B cell (primary cell): ENCODE measurements at places on chromosomes 16 and 17. TPM values are rescaled to one million over a fixed set of nuclear protein-coding genes. Genes with fewer than 3 reads are reported as not detected.

DNA sequence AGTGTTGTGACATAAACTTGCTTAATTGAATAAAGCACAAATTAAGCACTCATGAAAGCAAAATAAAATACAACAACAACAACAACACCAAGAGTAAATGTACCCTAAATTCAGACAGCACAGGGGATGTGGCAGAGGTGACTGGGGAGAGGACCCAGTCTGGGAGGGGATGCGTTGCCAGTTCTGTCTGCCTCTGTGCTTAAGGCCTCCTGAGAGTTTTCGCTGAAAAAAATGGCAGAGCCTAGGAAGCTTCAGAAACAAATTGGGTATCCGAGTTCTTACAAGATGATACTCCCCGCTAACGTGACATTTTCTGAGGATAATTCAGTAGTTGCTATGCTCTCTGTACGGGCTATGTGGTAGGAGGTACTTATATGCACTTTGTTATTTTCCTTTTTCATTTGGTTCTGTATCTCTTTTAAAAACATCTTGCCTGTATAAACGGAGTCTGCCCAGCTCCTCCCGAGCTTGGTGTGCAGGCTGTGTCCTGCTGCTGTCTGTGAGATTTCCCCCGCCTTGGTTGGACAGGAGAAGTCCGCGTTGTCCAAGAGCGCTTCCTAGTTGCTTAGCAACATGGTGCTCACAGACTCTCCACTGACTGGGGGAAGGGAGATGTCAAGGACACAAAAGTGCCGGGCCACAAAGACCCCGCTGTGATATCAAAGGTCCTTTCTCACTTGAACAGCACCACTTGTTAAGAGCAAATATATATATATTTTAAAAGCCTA lies 134.2 kb upstream of the CPHXL start:
- DNase-seq = no peak

- DNase-seq = no peak
Measured at GRCh38 chr16:64982581-64982980, 139.3 kb downstream of the CDH11 start.

DNA sequence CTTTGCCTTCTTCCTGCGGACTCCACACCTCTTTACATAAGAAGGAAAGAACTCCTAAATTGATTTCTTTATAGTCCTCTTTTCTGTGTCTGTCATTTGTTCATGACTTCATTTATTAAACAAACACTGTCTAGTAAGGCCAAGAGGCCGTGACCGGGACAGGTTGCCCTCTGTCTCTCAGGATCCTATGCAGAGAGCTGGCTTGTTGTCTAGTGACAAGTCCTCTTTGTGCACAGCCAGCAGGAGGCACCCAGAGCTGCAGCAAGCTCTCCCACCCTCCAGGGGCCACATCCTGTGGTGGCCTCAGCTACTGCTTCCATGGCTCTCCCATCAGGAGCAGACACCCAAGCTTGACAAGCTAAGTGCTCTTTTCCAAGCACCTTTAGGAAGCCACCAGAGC lies 50.6 kb downstream of the PLD6 start:
- DNase-seq = no peak

DNA sequence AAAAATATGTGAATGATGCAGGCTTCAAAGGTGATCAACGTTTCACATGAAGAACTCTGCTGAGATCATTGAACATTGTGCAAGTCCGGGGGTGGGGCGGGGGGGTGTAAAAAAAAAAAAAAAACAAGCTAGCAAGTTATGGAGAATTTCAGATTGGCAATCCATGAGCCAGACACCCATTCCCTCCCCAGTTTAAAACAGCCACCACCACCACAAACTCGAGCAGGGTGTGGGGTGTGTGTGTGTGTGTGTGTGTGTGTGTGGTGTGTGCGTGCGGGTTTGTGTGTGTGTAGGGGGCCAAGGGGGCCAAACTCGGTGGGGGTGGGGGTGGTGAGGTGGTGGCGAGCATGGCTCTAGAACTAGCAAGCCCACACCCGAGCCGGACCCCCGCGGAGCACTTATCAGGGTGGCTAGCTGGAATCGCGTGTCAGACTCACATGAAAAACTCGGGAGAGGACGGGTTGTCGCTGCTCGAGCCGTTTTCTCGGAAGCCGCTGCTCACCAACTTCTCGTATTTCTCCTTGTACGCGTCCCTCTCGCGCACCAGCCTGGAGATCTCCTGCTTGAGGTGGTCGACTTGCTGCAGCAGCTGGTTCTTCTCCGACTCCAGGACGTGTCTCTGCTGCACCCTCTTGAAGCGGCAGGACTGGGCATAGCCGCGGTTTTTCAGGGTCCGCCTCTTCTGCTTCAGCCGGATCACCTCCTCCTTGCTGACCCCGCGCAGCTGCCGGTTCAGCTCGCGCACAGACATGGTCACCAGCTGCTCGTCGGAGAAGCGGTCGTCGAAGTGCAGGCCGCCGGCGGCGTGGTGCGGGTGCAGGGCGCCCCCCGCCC lies 2.0 kb downstream of the MAF start:
- peak; percentile 56 for DNase-seq

GRCh38 chr16:72807245-72807644 lies 240.7 kb downstream of the ZFHX3 start:
- no peak for DNase-seq

GRCh38 chr16:69188236-69188549 lies 1.2 kb downstream of the SNTB2 start:
- DNase-seq = no peak

- DNase-seq = no peak
Measured at GRCh38 chr17:48384164-48384563, 45.9 kb downstream of the SKAP1 start.

DNA sequence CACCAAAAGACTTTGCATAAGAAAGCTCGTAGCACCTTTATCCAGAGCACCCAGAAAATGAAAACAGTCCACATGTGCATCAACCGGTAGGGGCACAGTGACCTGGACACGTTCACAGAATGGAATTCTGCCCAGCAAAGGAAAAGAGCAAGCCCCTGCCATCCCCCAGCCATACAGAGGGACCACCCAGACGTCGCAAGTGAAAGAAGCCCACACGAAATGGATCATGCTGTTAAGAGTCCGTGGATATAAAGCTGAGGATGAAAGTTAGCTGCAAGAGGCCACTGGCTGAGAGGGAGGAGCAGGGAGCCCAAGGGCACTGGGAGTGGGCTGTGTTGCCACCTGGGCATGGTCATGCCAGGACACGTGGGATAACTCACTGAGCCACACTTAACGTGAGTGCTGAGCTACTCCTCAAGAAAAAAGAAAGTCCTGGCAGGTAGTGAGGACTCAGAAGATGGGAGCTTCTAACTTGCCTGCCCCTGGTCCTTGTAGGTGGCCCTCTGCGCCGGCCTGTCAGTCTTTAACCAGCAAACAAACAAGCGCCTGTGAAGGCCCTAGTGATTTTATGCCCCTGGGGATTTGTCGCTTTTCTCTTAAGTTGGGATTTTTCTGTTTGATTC lies 190.7 kb downstream of the C16orf95 start:
- no peak for DNase-seq

DNA sequence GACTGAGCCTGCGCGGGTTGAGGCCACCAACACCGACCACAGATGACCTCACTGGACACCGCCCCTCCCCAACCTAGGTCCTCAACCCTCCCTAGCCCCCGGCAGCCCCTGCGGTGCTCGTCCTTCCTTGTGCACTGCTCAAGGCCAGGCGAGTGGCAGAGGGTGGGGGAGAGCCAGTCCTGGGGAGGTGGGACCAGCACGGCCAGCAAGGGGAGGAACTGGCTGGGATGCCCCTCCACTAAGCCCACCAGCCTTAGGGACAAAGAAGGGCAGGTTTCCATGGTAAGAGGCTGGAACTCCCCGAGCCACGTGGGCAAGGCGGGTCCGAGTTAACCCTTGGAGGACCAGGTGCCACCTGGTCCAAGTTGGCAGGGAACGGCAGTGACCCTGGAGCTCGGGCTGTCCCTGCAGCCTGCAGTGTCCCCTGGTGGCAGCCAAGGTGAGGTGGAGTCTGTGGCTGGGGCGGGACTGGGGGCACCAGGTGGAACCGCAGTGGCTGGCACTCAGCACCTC lies 9.2 kb downstream of the FSCN2 start:
- peak; percentile 77 for DNase-seq

- no peak for DNase-seq
Measured at GRCh38 chr16:77443357-77444146, 8.7 kb upstream of the ADAMTS18 start.

- DNase-seq = no peak
Measured at GRCh38 chr16:2190002-2190658, 6.3 kb downstream of the CASKIN1 start.

- peak; percentile 10 for DNase-seq
Measured at GRCh38 chr16:30353438-30354129, 1.5 kb downstream of the CD2BP2 start.

DNA sequence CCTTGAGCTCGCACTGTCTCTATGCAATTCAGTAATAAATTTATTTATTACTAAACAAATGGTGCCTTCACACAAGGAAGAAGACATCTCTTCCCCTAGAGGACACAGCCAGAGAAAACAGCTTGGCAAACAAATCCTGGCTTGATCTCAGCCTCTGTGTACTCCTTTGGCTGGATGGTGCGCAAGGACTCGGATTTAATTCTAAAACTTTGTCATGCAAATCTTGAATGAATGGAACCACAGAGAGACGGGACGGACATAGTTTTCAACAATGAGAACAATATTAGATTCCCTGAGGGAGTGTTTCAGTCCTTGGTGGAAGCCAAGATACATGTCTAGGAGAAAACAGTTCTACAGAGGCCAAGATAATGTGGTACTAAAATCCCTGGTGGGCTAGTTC lies 349.5 kb downstream of the NPIPA8 start:
- no peak for DNase-seq

DNA sequence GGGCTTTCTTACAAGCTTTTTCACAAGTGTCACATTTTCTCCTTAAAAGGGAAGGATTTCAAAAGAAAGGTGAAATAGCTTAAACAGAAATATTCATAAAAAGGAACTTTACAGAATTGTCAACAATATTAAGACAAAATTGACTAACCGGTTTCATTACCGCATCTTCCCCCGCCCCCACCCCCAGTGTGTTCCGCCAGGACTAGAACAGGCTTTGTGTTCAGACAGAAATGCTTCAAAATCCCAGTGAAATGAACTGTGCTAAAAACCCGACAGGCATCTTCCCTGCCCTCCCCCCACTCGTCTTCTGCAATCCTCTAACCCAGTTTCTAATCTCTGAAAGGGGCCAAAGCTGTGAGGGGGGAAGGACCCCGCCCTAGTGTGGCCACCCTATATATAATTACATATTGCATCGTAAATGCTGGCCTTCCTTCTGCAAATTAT lies 990 bp upstream of the ROGDI start:
- no peak for DNase-seq

GRCh38 chr16:51419768-51420167 lies 268.7 kb upstream of the SALL1 start:
- no peak for DNase-seq

DNA sequence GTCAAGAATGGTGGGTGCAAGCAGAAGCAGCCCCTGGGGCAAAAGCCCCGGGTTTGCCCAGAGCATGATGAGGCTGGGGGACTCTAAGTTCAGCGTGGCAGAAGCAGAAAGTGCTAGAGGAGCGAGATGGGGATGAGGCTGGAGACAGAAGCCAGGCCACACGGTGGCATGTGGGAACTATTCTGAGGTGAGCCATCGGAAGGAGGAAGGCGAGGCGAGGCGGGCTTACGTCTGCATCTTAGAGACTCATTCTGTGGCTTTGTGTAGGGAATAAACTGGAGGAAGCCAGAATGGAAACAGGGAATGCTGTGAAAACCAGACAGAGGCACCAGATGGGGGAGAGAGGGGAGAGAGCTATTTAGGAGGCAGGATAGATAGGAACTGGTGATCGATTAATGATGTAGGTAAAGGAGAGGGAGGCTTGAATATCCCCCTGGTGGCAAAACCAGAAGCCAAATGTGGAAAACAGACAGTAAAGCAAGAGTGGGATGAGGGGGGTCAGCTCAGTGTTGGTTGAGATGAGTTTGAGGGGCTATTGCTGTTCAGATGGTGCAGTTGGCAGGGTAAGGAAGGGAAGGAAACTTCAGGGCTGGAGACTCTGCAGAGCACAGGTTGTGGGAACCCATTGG lies 3.1 kb upstream of the TNFSF13 start:
- no peak for DNase-seq

Gene HSD11B2
- polyA plus RNA-seq = 0.06 and 0.09 TPM in 2 replicates

Gene ADAP2
- 8.5 and 166 TPM in 2 replicates for polyA plus RNA-seq

Gene CRAMP1
- 21.0 and 29.1 TPM in 2 replicates for polyA plus RNA-seq

Gene CDRT15L2
- not detected in 2 replicates for polyA plus RNA-seq

Gene GSDMA
- 0.09 TPM in 1 of 2 replicates, not detected in the other for polyA plus RNA-seq

Gene METTL9
- 34.0 and 43.6 TPM in 2 replicates for polyA plus RNA-seq
